ENCODE measurements at places on chromosomes 12 and 14. TPM values are rescaled to one million over a fixed set of nuclear protein-coding genes. Genes with fewer than 3 reads are reported as not detected.

TMEM63C gene
- polyA plus RNA-seq = not detected

IL23A gene
- 0.19 TPM for polyA plus RNA-seq

PRH2 gene
- not detected for polyA plus RNA-seq

IL22 gene
- polyA plus RNA-seq = not detected

GALNT16 gene
- polyA plus RNA-seq = 1.6 TPM

MEG3 gene
- polyA plus RNA-seq = 310 TPM

MYH6 gene
- not detected for polyA plus RNA-seq

AICDA gene
- not detected for polyA plus RNA-seq

CIROP gene
- polyA plus RNA-seq = 0.07 TPM

SDSL gene
- 13.6 TPM for polyA plus RNA-seq

KRT79 gene
- polyA plus RNA-seq = not detected

RNASE7 gene
- not detected for polyA plus RNA-seq

GARIN6 gene
- polyA plus RNA-seq = not detected

GLT8D2 gene
- polyA plus RNA-seq = 119 TPM

PLA2G1B gene
- 0.41 TPM for polyA plus RNA-seq

C1QL4 gene
- 0.06 TPM for polyA plus RNA-seq

YLPM1 gene
- 15.3 TPM for polyA plus RNA-seq

POU6F1 gene
- polyA plus RNA-seq = 3.1 TPM

DGKA gene
- 53.6 TPM for polyA plus RNA-seq

ARHGAP9 gene
- polyA plus RNA-seq = 1.2 TPM

TAC3 gene
- polyA plus RNA-seq = 8.0 TPM

Measured in AG04450 (cell line).